Stimulated activated CD4-positive, alpha-beta T cell treated with anti-CD3 and anti-CD28 coated beads, Interleukin-12 subunit alpha, Interleukin-12 subunit beta, amount 100 ng/mL, for 24 hours (primary cell): ENCODE measurements at places on chromosomes 4 and X.

GRCh38 chr4:68176500-68176899 is 46.8 kb upstream of the TMPRSS11F start:
- no peak for DNase-seq

- no peak for DNase-seq
Observed at GRCh38 chr4:74335341-74336021, 27.2 kb downstream of the EPGN start.

- DNase-seq: no peak
Observed at GRCh38 chrX:34381241-34381640, 249.1 kb upstream of the FAM47A start.

DNA sequence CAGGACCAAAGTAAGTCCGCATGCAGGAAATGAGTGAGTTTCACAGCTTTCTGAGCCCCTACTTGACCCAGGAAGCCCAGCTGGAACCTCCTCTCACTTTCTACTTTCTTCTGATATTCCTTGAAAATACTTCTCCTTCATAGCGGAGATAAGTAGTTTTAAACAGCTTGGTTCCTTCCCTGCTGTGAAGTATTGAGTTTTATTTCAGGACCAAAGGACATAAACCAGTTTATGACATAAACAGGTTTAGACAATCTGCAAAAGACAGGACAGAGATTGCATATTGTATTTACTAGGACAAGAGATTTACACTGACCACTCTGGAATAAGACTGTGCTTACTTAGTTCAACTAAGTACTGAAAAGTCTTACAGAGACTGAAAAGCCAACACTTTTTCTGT is 54.8 kb downstream of the PAGE2 start:
- DNase-seq: no peak

GRCh38 chr4:3369781-3370674 is 71.7 kb upstream of the HGFAC start:
- DNase-seq: no peak

GRCh38 chr4:86508436-86508835 is 85.7 kb upstream of the PTPN13 start:
- DNase-seq: no peak

DNA sequence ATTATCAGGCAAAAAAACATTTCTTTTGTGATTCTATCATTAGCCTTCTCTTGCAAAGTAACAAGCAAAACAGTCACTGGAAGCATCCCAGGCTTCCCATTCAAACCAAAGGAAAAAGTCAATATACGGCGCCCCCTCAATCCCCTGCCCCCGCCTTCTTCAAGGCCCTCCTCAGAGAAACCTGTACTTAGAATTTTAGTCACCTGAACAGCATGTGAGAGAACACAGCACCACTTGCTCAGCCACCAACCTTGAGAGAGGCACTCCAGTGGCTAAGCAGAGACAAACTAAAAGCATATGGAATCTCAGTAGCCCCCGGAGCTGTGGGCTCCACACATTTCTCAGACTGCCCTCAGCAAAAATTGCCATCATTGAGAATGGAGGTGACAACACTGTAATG is 25.2 kb downstream of the LEF1 start:
- DNase-seq: no peak

DNA sequence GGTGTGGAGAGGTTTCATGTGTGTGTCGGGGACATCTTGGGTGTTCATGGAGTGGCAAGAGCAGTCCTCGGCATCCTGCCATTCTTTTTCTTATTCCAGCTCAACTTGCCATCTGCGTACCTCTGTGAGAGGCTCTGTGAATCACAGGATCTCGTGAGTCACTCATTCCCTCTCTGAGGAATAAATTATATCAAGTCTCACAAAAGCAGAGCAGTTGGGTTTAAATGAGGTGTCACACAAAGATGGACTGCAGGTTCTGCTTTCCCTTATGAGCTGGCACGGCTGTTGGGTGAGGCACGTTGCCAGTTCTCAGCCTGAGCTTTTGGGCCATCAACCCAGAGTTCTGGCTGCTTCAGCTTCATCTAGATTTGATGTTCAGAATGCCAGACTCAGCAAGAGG is 6.8 kb upstream of the OCIAD2 start:
- no peak for DNase-seq

DNA sequence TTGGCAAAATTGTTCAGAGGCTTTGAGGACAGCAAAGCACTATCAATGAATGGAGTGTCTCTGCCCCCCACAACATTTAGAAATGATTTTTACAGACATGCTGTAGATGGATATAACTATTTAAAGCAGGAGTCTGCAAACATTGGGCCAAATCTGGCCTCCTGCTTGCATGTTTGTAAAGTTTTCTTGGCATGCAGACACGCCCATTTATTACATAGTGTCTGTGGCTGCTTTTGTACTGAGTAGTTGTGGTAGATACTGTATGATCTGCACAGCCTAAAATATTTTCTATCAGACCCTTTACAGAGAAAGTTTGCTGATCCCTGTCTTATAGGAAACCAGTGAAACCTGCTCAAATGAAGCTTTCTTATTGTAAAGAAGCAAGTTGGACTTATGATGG is 45.5 kb upstream of the PHEX start:
- no peak for DNase-seq

DNA sequence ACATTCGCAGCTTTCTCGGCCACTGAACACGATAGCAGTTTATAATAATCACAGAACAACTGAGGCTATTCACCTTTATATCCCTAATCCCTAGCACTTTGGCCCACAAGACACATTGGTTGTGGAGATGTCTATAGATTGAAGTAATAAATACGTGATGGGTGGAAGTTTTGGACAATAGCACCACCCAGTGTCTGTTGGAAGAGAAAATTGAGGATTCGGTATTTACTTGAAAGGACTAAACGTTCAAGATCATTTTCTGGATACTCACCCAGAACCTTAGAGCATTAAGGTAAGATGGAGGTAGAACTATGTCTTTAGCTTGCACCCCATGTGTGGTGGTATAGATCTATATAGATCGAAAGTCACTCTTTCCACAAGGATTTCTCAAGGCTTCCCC is 787 bp upstream of the TMSB15A start:
- DNase-seq: no peak

- no peak for DNase-seq
Observed at GRCh38 chr4:2647403-2648158, 108.6 kb downstream of the TNIP2 start.

GRCh38 chrX:12162420-12162819 is 24.1 kb downstream of the FRMPD4 start:
- no peak for DNase-seq

DNA sequence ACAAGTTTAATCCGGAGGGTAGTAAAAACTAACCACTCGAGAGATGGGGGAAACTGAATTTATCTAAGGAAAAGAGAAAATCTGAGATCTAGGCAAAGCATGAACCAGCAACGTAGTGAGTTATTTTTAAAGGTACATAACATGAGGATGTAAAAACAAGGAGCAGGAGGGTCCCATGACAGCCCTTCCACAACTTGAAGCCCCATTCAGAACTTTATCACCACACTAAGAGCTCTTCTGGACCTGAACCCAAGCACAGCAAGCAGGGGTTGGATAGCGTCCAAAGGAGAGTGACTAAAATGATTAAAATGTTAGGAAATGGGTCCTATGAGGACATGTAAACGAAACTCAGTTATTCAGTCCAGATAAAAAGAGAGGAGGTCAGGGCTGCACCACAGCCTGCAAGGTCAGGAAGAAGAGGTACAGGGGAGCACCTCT is 16.2 kb downstream of the SH3RF1 start:
- no peak for DNase-seq

GRCh38 chrX:133815496-133815895 is 169.9 kb downstream of the GPC3 start:
- DNase-seq: no peak

DNA sequence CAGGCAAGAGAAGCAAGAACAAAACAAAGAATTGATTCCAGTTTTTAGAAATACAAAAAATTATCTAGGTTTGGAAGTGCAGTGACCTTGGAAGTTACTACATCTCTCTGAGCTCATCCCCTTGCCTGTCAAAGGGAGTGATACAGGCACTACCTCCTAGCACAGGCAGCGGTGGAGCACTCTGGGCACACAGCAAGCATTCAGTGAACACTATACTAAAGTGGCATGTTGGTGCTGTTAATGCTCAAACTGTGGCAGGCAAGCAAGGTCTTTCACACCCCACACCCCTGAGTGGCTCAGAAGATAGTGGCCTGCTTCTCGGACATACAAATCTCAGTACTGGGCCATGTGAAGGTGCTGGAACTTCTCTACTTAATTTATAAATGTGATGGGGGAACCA is 51.2 kb downstream of the DRD5 start:
- DNase-seq: no peak

GRCh38 chr4:78618436-78618835 is 66.9 kb downstream of the ANXA3 start:
- no peak for DNase-seq

- peak; percentile 4 for DNase-seq
Observed at GRCh38 chr4:186190581-186191199, 677 bp upstream of the CYP4V2 start.

DNA sequence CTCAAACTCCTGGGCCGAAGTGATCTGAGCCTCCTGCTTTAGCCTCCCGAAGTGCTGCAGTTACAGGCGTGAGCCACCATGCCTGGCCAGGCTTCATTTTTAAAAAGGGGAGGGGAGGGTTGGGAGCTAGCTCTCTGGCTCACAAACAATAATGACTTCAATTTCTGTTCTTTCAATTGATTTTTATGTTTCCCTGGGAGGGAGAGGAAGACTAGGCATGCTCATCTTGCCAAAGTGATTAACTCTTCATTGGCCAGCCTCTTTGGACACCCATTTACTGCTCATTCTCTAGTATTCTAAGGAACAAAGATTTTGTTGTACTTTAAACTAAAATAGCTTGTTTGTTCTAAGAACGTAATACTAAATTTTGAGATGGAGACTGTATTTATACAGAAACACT is 43.4 kb upstream of the TRIM2 start:
- no peak for DNase-seq

- DNase-seq: no peak
Observed at GRCh38 chr4:36900446-36900987, 344.0 kb upstream of the NWD2 start.

DNA sequence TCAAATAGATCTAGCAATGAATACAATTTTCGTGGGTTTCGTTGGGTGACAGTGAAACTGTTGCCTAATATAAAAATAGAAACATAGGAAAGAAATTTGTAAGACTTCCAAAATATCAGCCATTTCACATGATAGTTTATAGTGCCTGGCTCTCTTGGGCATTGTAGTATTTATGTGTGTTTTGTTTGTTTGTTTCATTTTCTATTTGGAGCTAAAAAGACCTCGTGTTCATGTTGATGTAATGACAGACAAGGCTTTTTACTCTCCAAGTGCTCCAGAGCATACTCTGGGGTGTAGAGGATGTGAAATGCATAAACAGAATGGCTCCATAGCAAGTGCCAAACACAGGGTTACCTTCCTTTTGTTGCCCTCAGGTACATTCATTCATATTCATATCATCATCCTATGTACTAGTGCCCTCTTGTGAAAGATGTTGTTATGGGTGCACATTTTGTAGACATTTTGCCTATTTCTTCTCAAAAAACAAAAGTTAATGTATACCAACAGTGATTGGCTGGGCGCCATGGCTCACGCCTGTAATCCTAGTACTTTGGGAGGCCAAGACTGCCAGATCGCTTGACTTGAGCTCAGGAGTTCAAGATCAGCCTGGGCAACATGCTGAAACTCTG is 100.7 kb upstream of the AMOT start:
- no peak for DNase-seq

- no peak for DNase-seq
Observed at GRCh38 chr4:40401631-40402030, 66.5 kb downstream of the CHRNA9 start.

- DNase-seq: no peak
Observed at GRCh38 chrX:66684196-66684595, 45.3 kb upstream of the EDA2R start.

DNA sequence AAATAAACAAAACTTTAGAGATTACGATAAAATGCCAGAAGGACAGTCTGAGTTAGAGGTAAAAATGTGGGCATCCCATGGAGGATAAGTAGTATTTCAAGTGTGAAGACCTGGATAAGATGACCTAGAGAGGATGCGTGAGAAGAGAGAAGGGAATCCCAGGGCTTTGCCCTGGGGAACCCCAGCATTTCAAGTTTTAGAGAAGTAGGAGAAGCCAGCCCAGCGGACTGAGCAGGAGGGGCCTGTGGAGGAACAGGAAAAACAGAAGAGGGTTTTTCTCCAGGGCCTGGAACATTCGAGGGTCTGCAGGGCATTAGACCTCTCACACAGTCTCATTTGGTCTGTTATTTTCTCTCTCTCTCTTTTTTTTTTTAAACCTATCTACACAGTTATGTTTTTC is 2.9 kb upstream of the CFP start:
- DNase-seq: no peak

DNA sequence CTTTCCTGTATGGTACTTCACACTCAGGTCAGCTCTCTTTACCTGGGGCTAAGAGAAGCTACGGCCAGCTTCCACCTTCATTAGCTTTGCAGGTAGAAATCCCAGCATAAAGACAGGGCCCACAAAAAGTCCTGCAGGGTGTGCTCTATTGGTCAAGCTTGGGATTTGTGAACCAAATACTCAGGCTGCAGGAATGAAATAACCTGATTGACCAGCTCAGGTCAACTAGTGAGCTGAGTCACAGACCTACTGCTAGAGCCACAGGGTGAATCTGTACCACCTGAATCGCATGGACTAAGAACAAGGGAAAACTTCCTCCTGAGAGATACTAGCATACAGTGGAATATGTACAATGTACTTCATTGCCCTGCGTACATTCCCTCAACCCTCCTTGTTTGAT is 172.2 kb downstream of the HHIP start:
- DNase-seq: no peak

DNA sequence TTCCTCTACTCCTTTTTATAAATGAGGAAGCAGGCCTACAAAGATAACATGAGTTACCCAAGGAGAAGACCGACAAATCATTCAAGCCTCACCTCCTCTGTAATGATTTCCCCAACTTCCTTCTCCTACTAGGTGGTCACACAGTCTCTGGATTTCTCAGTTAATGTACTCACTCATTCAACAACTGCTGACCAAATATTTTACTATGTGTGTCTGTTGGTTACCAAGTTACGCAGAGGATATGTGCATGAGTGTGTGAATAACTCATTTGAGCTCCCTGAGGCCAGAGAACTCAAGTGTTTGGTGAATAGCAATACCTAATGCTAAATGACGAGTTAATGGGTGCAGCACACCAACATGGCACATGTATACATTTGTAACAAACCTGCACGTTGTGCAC is 10.4 kb downstream of the CASK start:
- DNase-seq: no peak
